Right renal pelvis (tissue), 4 donors: ENCODE measurements at places on chromosomes 7 and 10. TPM values are rescaled to one million over a fixed set of nuclear protein-coding genes. Genes with fewer than 3 reads are reported as not detected.

Gene LEP
- 0.12 TPM for polyA plus RNA-seq

DNA sequence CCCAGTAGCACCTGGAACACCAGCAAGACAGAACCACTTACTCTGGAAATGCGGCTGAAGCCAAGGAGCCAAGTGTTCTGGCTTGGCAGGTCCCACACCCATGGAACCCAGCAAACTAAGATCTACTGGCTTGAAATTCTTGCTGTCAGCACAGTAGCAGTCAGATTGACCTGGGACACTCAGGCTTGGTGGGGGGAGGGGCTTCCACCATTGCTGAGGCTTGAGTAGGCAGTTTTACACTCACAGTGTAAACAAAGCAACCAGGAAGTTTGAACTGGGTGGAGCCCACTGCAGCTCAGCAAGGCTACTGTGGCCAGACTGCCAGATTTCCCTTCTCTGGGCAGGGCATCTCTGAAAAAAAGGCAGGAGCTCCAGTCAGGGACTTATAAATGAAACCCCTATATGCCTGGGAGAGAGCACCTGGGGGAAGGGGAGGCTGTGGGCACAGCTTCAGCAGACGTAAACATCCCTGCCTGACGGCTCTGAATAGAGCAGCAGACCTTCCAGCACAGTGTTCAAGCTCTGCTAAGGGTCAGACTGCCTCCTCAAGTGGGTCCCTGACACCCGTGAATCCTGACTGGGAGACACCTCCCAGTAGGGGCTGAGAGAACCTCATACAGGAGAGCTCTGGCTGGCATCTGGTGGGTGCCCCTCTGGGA, 121.2 kb downstream of the MTERF1 start:
- DNase-seq, result no peak

Gene LBX1
- polyA plus RNA-seq, result not detected

GRCh38 chr7:148662646-148663045, 36.1 kb upstream of the CUL1 start:
- no peak for DNase-seq

Gene SAMD9L
- 3.3 TPM for polyA plus RNA-seq

Gene PLAU
- polyA plus RNA-seq, result 16.4 TPM

GRCh38 chr10:72887043-72887442, 6.5 kb upstream of the OIT3 start:
- DNase-seq, result no peak

GRCh38 chr7:147804032-147804431, 786.5 kb upstream of the C7orf33 start:
- DNase-seq, result no peak

- no peak for DNase-seq
Measured at GRCh38 chr10:120641695-120642094, 184.7 kb downstream of the PLPP4 start.

GRCh38 chr7:100472854-100473499, 6.0 kb downstream of the TSC22D4 start:
- no peak for DNase-seq

DNA sequence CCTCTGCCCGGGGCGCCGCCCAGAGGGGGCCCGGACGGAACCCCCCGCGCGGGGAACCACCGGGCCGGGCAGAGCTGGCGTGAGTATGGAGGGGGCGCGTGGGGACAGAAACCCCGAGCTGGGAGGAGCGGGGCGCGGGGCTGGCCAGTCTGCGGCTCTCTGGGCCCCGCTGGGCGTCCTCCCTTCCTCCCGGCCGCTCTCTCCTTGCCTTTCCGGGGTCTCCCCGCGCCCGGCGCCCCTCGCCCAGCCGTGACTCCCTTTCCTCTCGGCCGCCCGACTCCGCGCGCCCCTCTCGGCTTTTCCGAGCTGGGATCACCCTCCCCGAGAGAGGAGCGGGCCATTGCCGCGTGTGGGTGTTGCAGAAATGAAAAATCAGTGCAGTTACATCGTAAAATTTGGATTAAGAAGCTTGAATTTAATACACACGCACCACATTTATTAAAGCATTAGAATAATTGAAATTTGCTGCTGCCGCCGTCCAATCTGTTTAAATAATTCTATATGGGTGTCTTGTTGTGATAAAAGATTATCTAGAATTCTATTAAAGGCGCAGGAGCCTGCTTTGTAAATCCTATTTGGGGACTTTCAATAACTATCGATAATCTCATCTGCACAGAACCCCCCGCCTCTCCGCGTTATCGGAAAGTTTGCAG, 9.1 kb downstream of the UNCX start:
- DNase-seq, result no peak

Gene SYT15
- 9.4 TPM for polyA plus RNA-seq

GRCh38 chr7:72298091-72298490, 114.0 kb downstream of the CALN1 start:
- no peak for DNase-seq

Gene NYAP1
- polyA plus RNA-seq, result 1.6 TPM

Gene TRIM56
- 19.0 TPM for polyA plus RNA-seq

GRCh38 chr10:13327534-13327933, 20.6 kb downstream of the SEPHS1 start:
- no peak for DNase-seq

- DNase-seq, result no peak
Measured at GRCh38 chr10:128161031-128161430, 34.8 kb upstream of the MKI67 start.

DNA sequence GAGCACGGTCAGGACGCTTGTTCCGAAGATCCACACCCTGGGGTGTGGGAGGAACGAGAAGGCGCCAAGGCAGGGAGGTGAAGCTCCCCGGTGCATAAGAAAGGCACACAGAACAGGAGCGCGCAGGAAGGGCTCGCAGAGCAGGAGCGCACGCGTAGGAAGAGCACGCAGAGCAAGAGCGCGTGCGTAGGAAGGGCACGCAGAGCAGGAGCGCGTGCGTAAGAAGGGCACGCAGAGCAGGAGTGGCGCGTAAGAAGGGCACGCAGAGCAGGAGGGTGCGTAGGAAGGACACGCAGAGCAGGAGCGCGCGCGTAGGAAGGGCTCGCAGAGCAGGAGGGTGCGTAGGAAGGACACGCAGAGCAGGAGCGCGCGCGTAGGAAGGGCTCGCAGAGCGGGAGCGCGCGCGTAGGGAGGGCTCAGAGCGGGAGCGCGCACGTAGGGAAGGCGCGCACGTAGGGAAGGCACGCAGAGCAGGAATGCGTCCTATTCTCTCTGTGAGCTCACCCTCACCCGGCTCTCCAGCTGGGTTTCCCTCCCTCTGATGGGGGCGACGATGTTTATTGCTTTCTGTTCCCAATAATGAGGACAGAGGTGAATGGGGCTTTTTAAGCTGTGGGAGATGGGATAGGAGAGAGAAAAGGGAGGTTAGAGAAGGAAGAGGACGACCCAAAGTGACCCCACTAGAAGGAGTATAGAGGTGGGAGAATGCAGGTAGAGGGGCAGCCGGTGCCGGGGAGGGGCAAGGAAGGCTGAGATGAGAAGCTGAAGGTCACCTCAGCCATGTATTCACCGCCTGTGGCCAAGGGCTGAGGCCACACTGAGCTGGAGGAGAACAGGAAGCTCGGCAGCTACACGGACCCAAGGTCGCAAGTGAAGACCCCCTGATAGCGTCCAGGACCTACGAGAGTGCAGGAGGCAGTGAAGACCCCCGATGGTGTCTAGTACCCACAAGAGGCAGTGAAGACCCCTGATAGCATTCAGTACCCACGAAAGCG, 423.2 kb downstream of the PTPRN2 start:
- no peak for DNase-seq

GRCh38 chr7:64916-65341, 127.4 kb upstream of the FAM20C start:
- no peak for DNase-seq

Gene NUP205
- polyA plus RNA-seq, result 67.1 TPM

- DNase-seq, result peak; percentile 65
Measured at GRCh38 chr10:114821293-114821914, at the start of gene FHIP2A. TSS of gene FHIP2A (plus strand) at chr10:114821780. CDS start at chr10:114822079, 299 bp downstream.

GRCh38 chr10:116774728-116775151, 32.4 kb upstream of the HSPA12A start:
- DNase-seq, result no peak

GRCh38 chr7:24477398-24478136, 95.7 kb upstream of the PALS2 start:
- DNase-seq, result peak; percentile 65

Gene NSUN5
- polyA plus RNA-seq, result 15.0 TPM

DNA sequence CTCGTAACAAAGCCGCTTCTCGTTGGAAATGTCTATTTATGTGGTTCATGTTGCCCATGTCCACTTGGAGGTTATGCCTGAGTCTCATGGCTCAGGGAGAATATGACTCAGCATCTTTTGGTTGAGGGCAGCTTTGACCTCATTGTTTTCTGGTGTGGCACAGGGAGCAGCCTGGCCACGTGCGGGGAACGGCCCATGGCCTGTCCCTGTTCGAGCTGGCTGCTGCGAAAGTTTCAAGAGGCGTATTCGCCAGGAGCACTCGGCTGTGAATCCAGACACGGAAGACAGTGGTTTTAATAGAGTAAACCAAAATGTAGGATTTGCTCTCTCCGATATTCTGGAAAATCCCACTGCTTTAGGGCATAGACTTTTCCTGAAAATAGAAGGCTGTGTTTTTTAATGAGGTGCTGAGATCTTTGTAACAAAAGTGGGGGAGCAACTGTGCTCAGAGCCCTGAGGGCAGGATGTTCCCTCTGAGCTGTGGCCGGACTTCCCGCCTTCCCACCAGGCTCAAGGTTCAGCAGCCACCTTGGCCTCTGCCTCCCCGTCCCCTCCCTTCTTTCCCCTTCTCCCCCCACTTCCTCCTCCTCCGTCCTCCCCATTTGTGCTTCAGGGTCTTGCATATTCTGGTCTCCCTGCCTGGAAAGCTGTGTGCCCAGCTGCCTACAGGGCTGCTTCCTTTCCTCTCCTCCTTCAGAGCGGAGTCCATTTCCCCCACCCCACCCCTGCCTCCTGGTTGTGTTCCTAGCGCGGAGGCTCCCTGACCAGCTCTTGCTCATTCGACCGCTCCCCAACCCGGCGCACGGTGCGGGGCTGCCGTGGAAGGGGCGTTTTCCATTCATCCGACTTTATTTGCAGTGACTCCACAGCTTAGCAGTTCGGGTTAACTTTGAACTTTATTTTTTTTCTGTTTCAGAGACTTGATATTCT, 642.0 kb downstream of the SDK1 start:
- DNase-seq, result no peak

Gene PVRIG
- polyA plus RNA-seq, result 4.5 TPM

DNA sequence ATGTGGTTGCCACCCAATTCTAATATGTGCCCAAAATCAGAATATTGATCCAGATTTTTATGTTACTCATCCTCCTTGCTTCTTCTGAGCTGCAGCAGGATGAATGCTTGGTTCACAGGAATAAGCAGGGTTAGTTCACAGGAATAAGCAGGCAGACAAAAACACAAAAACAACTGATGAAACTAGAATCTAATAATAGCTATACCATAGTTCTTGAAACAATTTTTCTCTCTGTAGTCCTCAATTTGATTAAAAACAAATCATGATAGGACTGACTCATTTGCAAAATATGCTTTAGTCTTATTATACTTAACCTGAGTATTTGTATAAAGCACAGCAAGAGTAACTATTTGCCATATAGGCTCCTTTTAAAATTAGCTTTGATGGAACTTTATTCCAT, 24.4 kb upstream of the ARHGAP12 start:
- no peak for DNase-seq

DNA sequence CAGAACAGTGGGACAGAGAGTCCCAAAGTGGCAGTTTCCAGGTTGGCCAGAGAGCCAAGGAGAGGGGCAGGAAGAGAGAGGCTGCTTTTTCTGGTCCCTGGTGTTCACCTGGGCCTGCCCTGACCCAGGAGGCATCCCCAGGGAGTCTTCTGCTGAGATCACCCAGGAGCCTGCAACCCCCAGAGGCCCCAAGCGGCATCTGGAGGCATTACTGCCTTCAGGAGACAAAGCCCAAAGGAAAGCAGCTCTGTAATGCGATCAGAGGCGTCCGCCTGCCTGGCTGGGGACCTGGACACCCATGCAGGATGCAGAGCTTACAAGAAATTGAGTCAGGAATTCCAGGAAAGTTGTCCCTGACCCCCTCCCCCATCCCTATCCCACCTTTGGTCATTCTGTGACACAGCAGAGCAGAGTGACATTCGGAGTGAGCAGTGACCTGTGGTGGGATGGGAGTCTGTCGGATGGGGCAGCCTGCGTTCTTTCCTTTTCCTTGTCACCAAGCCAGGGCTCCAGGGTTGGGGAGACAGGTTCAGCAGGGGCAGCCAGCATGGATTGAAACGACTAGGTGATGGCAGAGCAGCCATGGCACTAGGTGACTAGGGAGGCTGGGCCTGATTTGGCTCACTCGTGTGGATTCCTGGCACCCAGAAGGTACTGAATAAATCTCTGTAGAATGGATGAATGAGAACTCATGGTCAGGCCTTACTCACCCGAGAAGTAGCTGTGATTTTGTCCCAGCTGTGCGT, 10.4 kb downstream of the UNC5B start:
- DNase-seq, result no peak

Gene GCC1
- 14.9 TPM for polyA plus RNA-seq

Gene SFRP4
- polyA plus RNA-seq, result 2.5 TPM

DNA sequence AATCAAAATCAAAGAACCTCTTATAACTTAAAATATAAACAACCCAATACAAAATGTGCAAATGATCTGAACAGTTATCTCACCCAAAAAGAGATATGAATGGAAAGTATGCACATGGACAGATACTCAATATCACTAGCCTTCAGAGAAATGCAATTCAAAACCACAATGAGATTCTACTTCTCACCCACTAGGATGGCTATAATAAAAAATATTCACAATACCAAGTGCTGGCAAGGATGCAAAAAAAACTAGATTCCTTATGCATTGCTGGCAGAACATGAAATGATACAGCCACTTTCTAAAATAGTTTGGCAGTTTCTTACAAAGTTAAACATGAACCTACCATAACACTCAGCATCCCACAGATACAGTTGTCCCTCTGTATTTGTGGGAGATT, 130.1 kb upstream of the LRRN3 start:
- no peak for DNase-seq

DNA sequence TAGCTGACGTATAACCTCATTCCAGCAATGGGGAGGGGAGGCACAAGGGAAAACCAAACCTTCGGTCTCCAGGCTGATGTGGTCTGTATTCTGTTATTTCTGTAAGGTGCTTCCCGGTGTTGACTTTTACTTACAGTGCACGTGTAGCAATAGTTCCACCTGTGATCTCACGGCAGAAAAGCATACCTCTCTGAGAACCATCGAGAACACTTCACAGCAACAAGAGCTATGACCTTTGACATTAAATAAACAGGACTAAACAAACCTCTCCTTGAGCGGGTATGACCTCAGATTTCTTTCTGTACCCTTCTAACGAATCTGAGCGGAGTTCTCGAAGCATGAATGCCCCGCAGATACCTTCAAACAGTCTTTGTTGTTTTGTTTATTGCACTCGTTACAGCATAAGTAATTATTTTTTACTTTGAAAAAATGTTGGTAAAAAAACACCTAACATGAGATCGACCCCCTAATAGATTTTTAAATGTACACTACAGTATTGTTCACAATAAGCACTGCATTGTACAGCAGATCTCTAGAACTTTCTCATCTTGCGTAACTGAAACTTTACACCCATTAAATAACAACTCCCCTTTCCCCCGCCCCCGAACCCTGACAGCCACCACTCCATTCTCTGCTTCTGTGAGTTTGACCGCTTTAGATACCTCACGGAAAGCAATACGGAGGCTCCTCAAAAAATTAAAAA, 282.3 kb downstream of the GATA3 start:
- DNase-seq, result peak; percentile 31

Gene GSTO1
- polyA plus RNA-seq, result 104 TPM

Gene SPDYE9
- 0.97 TPM for polyA plus RNA-seq

Gene PNLIPRP1
- 0.22 TPM for polyA plus RNA-seq

- DNase-seq, result no peak
Measured at GRCh38 chr7:137848095-137848494, 1.3 kb upstream of the DGKI start.

Gene CLRN3
- polyA plus RNA-seq, result 16.4 TPM

- no peak for DNase-seq
Measured at GRCh38 chr7:144130730-144131129, 7.8 kb downstream of the OR2A14 start.

GRCh38 chr10:109889867-109890266, 33.4 kb downstream of the XPNPEP1 start:
- DNase-seq, result no peak
